ENCODE measurements at places on chromosomes 2 and 18.

DNA sequence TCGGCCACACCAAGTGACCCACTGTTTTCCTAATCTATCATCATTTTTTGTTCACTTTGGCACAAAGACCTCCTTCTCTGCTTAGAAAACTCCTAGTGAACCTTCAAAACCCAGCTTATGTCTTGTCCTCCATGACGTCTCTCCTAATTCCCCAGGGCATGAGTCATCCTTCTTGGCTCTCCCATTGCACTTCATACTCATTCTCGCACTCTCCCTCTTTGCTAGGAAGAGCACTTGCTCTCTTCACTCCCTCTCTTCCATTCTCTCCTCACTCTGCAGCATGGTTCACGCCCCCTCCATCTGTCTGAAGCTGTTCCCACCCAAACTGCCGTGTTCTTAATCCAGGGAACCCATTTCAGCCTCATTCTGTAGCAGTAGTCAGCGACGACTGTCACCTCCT lies 103.9 kb downstream of the MRO start:
- no peak for DNase-seq

GRCh38 chr18:57445488-57446319 lies 10.5 kb downstream of the ONECUT2 start:
- DNase-seq: no peak

DNA sequence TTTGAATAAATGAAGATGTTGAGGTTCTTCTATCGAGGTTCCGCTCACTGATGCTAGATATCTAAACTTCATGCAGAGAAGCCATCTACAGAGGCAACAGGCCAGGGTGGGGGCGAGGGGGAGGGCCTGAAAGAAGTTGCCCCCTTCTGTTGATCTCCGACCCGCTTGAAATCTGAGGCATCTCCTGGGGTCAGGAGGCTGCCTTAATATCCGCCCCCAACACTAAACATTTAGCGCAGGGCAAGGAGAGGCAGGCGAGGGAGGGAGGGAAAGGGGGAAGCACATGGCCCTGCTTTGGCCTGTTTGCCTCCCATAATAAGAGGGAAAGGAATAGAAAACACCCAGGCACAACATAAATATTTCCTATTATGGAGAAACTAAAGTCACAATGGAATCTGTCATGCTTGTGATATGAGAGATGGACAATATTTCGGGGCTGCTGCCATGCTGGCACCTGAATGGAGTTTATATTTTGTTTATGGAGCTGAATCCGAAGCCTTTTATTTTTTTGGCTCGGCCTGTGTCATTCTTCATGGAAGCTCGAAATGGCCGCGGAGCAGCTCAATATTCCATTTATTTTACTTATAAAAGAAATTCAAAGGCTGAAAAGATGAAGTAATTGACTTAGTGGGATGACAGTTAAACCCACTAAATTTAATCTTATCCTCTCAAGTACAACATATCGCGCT lies 221.1 kb downstream of the INSIG2 start:
- no peak for DNase-seq

- no peak for DNase-seq
Observed at GRCh38 chr2:224722250-224722649, 6.1 kb upstream of the CCDC195 start.

DNA sequence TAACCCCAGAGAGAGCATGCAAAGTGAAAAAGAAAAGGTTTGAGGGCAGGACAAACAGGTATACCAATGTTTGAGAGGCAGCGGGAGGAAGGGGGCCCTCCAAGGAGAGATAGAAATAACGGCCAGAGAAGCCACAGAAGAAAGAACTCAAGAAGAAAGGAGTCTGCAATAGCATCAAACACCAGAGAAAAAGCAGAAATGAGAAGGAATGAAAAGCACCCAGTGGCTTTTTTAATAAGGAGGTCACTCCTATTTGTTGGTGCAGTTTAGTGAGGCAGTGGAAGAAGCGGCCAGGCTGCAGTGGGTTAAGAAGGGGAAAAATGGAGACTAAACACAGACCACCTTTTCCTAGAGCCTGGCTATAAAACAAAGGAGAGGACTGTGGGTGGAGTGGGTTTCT lies 177.2 kb downstream of the THADA start:
- no peak for DNase-seq

- DNase-seq: no peak
Observed at GRCh38 chr2:23617167-23617810, 232.3 kb downstream of the KLHL29 start.

DNA sequence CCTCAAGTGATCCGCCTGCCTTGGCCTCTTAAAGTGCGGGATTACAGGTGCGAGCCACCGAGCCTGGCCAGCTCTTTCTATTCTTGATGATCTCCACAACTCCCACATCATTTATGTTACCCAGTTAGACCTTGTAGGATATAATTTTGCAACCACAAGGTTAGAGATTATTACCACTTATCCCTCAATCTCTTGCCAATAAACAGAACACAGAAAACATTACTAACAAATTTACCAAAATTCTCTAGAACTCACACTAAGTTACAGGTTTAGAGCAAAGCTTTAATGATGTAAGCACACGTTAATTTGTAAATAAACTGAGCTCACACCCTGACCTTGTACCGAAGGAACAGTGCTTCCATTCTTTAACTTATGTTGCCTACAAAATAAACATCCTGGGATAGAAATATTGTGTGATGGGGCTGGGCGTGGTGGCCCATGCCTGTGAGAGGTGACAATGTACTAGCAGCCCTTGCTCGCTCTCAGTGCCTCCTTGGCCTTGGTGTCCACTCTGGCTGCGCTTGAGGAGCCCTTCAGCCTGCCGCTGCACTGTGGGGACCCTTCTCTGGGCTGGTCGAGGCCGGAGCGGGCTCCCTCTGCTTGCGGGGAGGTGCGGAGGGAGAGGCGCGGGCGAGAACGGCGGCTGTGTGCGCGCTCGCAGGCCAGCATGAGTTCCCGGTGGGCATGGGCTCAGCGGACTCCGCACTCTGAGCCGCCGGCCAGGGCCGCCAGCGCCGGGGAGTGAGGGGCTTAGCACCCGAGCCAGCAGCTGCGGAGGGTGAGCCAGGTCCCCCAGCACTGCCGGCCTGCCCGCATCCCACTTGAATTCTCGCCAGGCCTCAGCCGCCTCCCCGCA lies 42.1 kb upstream of the ITSN2 start:
- DNase-seq: no peak

DNA sequence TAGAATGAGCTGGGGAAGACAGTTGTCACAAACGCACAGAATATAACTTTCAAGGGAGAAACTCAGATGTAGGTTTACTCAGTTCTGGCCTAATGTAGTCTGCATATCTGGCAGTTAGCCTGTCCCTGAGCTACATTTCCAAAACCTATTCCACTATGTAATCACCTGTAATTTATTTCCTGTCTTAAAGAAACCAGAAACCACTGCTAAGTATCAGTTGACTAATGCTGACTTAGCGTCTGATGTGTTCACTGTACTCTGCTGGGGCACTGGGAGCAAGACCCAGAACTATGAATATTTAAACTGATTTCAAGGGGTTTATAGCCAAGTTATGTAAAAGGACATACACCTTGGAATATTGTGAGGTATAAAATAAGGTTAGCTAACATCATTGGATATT lies 1995.2 kb upstream of the PIK3C3 start:
- DNase-seq: no peak

GRCh38 chr18:3525870-3526420 lies 76.0 kb downstream of the TGIF1 start:
- DNase-seq: no peak

DNA sequence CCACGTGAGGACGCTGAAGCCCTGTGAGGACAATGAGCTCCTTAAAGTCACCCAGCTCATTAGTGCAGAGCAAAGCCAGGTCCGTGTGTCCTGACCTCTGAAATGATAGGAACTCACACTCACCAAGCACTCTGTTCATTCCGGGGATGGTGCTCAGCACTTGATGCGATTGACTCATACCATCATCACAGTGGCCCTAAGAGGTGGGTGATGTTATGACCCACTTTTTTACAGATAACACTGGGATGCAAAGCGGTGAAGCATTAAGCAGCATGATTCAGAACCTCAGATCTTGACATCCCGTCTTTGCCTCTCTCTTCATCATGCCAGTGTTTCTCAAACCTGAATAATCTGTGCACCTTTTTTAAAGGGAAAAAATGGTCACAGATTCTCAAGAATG lies 234.8 kb downstream of the ALPK2 start:
- DNase-seq: no peak

DNA sequence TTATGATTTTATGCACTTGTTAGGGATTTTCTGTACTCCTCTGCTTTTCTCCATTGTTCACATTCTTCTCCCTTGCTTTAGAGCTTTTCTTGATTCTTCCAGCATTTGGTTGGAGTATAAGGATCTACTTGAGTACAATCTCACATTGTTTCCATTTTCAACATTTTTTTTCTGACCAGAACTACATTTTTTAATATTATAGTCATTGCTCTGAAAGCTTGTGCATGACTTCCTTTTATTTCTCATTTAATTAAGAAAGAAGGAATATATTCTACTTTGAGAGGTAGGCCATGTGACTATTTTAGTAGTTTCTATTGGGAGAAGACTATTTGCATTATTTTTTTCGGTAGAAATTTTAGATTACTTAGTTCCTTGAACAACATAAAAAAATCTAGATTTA lies 200.4 kb downstream of the TMEM247 start:
- no peak for DNase-seq

DNA sequence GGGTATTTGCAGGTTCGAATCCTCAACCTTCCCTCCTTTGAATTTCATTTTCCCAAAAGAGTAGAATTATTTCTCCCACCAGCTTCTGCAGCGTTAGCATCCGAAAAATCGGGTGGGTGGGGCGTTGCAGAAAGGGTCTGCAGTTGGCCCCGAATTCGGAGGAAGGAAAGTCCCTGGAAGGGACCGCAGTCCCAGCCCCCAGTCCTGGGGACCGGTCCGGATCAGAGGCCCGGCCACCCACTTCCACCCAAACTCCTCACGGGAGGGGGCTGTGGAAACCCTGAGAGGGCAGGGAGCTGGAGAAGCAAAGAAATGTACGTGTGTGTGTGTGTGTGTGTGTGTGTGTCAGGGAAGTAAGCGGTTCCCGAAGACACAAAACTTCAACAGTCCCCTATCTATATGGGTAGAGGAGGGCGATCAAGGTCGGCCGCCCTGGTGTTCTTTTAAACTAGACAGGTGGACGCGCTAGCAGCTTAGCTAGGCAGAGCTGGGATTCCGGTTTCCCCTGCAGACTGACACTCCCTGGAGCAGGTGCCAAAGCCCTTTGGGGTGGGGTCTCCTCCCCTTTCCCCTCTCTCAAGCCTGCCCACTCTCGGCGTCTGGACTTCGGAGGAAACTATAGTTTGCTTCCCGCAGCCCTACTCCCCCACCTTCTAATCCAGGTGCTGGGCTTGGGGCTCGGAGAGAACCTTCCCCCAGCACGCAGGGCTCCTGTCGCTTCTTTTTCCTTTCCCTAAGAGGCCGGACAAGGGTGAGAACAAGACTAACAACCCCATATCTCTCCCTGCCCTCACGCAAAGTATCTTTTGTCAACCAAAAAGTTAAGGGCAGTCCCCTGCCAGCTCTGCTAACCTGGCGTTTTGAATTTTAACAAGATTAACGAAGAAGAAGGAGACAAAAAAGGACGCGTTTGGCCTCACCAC lies 4.8 kb upstream of the ONECUT2 start:
- DNase-seq: no peak

GRCh38 chr2:216428618-216429350 lies 16.5 kb downstream of the SMARCAL1 start:
- DNase-seq: no peak

- no peak for DNase-seq
Observed at GRCh38 chr2:8631465-8632005, 50.3 kb upstream of the ID2 start.

- no peak for DNase-seq
Observed at GRCh38 chr2:217829420-217829819, 173.4 kb downstream of the TNS1 start.

DNA sequence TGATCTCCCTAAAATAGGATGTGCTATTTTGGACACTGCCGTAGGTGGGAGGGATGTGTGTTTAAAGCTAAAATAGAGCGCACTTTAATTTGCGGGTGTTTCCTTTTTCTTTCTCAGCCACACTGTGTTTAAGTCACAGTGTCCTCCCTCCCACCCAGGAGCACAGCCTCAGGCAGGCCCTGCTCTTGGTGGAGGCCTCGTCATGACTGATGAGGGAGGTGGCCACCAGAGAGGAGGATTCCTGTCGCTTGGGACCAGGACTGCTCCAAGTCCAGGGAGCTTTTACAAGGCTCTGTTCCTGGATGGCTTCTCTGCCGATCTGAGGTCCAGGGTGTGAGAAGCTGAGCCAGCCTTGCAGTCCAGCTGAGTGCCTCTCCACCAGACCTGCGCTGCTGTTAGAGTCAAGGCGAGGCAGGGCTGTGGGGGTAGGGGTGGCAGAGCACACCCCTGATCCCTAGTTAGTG lies 33.5 kb downstream of the INPP4A start:
- DNase-seq: no peak

- no peak for DNase-seq
Observed at GRCh38 chr18:77061281-77061945, 71.2 kb downstream of the MBP start.

GRCh38 chr2:134576478-134576877 lies 142.3 kb downstream of the TMEM163 start:
- DNase-seq: no peak

- no peak for DNase-seq
Observed at GRCh38 chr2:66021296-66021695, 413.6 kb upstream of the MEIS1 start.

- DNase-seq: peak; percentile 26
Observed at GRCh38 chr2:37324786-37325624, at the start of gene PRKD3. Gene PRKD3 (minus strand): TSS chr2:37324833. CDS start chr2:37316524, 8,309 bp downstream.

- DNase-seq: no peak
Observed at GRCh38 chr18:31064130-31064529, 21.6 kb upstream of the DSC3 start.

- no peak for DNase-seq
Observed at GRCh38 chr2:145230546-145230945, 710.6 kb upstream of the ZEB2 start.

DNA sequence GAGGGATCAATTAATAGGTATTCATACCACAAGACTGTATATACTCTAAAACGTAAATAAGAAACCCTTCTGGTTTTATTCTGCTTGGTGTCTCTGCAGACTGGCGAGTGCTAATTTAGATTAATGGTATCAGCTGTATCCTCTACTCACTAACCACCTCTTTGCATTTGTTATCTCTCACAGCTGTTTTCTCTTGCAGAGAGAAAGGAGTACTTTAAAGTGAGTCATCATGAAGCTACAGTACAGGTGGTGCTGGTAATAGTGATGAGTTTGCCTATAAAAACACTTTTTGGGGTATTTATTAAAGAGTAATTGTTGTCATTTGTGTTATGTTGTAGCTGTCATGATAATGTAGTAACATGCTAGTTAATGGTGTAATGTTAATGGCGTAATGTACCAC lies 147.7 kb downstream of the NETO1 start:
- DNase-seq: no peak

DNA sequence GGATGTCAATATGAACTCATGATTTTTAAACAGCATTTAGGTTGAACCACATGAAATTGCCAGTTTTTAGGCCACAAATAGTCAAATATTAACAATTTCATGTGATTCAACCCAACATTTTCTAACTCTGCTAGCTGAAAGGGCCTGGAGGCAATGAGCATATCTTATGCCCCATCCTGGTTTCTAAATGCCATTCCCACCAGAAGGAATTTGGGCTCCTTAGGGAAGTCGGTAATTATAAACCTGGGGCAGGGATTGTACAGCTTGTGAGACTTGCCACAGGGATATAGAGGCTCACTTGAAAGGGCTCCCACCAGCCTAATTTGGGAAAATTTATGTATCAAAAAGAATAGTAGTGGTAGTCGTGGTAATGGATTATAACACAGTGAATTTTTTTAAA lies 178.4 kb upstream of the ALPP start:
- DNase-seq: no peak

Measured in stimulated activated CD8-positive, alpha-beta memory T cell treated with anti-CD3 and anti-CD28 coated beads, Interleukin-15, amount 100 ng/mL, for 1 hour (primary cell).